ENCODE measurements at places on chromosomes 6 and 20.

DNA sequence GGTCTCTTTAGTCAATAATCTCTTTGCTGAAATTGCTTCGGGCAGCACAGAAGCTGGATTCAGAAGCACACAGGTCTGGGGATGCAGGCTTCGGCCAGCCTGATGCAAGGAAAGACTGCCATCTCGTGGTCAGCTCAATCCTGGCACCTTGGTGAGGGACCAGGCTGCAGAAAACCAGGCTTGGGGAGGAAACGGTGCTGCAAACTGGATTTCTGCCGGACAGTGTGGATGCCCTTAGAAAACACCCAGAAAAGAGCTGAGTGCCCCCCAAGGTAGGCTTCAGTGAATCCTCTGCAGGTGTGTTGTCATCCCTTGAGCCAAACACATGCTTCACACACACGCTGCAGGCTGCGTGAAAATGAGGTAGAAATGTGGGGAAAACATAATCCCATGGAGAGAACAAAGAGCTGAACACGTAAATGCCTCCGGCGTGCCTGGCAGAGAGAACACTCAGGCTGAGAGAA is 89.8 kb upstream of the PAX1 start:
- DNase-seq = peak; percentile 37

DNA sequence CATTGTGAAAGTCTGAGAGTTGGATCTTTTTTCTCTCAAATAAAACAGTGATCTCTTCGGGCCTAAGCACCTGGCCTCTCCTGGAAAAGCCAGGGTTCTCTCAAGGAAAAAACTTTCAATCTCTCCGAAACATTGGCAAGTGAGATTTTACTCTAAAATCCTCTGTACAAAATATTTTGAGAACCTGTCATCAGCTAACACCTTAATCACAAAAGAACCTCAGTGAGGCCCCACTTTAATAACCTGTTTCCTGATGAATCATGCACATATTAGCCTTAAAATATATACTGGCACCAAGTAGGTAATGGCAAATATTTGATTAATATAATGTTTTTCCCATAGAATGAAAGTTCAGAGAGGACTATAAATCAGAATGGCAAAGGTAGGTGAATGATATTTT is 177.9 kb downstream of the FRK start:
- no peak for DNase-seq

GRCh38 chr20:49612127-49612738 is 44.3 kb upstream of the PTGIS start:
- no peak for DNase-seq

DNA sequence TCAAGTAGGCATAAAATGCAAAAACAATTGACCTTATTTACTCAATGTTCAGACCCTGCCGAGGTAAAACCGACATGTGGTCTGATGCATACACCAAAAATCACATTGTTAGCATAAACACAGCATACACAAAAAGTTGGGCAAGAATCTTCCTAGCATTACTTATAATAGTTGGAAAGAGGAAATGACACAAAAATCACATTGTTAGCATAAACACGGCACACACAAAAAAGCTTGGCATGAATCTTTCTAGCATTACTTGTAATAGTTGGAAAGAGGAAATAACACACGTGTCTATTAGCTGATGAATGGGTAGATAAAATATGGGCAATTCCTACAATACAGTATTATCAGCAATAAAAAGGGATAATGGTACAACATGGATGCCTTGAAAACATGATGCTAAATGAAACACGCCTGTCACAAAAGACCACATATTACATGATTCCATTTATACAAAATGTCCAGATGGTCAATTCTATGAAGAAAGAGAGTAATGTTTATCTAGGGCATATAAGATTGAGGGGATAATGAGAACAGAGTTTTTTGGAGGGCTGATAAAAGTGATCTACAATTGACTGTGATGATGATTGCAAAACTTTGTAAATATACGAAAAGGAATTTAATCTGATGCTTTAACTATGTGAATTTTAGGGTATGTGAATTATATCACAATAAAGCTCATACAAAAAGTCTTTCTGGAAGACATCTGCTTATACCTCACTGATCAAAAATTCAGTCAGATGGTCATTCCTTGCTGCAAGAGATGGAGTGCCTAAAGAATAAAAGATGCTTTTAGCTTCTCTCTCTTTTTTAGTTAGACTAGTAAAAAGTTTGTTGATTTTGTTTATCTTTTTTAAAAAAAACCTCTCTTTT is 1019.5 kb upstream of the CITED2 start:
- DNase-seq = no peak

- DNase-seq = no peak
These were observed 39.8 kb upstream of the CDH22 start for GRCh38 chr20:46347841-46348803.

DNA sequence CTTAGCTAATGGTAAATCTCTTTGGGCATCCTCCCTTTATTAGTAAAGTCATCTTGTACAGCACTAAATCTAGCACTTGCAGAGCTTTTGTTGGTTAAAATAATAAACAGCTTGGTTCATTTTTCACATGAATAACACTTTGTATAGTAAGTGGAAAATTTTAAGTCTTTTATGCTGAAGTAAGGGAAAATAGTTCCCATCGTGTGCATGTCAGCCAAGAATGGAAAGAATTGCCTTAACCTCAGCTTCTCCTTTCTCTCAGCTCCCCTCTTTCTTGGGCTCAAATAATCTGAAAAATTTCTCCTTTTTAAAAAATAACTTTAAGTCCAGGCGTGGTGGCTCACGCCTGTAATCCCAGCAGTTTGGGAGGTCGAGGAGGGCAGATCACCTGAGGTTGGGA is 16.6 kb downstream of the SNRPC start:
- DNase-seq = no peak

DNA sequence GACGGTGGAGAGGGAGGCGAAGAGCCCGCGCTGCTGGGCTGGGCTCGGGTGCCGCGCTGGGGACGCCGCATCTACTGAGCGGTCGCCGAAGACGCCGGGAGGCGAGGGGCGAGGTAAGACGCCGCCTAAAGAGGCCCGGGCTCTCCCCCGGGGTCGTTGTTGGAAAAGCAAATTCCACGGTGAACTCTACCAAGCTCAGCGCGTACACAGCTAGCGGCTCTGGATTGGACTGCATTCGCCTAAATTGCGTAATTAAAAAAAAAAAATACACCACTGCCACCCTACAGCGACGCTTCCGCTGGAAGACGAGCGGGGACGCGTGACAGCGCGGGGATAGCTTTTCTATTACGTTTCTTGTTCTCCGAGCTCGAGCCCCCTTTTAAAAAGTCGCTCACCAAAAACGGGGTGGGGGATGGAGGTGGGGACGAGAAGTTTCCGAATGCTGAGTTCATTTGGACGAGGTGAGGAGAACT is 92.0 kb upstream of the PRDM1 start:
- no peak for DNase-seq

GRCh38 chr6:7137335-7138045 is 29.7 kb downstream of the RREB1 start:
- DNase-seq = no peak

DNA sequence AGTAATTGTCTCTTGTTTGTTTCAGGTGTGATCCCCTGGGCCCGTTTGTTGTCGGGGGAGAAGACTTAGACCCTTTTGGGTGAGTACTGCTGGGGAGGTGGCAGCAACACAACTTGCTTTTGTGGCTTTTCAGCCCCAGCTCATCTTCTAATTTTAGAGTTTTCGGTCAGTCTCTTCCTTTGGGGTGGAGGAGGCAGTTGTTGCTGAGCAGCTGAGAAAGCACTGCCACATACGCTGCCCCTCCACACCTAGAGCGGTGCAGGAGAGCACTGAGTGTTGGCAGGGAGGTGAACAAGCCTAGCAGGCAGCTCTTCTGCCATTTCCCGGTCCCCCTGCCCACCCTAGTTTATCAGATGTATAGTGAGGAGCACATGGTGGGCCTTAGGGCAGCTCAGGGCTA is 21.7 kb downstream of the TMEM74B start:
- no peak for DNase-seq

GRCh38 chr6:154822947-154823558 is 89.8 kb downstream of the SCAF8 start:
- DNase-seq = no peak

GRCh38 chr20:57225830-57226229 is 40.6 kb downstream of the BMP7 start:
- no peak for DNase-seq
